ENCODE measurements at places on chromosomes 7 and 10.
A peak's percentile ranks its signal among the peaks of the same experiment; 100 is the strongest.

- DNase-seq, result peak; percentile 92
Measured at GRCh38 chr7:90994601-90995000, 269.6 kb upstream of the FZD1 start.

GRCh38 chr7:37961251-37961650 lies 40.8 kb downstream of the EPDR1 start:
- no peak for DNase-seq

GRCh38 chr7:111238886-111239285 lies 148.0 kb downstream of the LRRN3 start:
- DNase-seq, result peak; percentile 80

GRCh38 chr10:63094405-63094804 lies 38.7 kb upstream of the NRBF2 start:
- no peak for DNase-seq

DNA sequence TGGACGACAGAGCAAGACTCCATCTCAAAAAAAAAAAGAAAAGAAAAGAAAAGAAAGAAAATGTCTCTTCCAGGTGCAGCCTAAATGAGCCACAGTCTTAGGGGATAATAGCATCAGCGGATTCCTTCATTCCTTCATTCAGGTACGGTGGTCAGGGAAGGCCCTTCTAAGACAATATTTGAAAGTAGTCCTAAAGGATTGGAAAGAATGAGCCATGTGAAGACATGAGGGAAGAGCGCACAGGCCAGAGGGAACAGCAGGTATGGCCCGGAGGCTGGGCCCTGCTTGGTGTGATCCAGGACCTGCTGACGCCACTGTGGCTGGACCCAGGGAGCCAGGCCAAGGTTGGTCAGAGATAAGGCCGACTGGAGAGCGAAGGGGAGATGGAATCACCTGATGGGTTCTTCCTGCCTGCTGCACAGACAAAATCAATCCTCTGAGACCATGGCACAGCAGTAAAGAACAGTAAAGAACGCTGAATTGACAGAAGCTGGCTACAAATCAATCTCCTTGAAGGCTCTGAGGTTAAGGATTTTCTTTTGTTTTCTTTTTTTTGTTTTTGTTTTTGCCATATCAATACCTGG lies 16.3 kb upstream of the MKRN1 start:
- DNase-seq, result no peak

GRCh38 chr10:49649936-49650723 lies 29.3 kb upstream of the C10orf53 start:
- DNase-seq, result no peak

DNA sequence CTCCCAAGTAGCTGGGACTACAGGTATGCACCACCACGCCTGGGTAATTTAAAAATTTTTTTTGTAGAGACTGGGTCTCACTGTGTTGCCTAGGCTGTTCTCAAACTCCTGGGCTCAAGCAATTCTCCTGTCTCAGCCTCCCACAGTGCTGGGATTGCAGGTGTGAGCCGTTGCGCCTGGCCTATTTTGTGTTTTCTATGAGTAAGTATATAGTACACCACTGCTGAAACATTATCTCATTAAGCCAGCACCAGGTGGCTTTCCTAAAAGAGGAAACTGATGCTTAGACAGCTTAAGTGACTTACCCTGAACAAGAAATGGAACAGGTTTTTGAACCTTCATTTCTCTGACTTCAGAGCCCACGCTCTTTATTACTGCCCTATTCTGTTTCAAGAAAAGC lies 7.8 kb upstream of the PTPN12 start:
- DNase-seq, result no peak

DNA sequence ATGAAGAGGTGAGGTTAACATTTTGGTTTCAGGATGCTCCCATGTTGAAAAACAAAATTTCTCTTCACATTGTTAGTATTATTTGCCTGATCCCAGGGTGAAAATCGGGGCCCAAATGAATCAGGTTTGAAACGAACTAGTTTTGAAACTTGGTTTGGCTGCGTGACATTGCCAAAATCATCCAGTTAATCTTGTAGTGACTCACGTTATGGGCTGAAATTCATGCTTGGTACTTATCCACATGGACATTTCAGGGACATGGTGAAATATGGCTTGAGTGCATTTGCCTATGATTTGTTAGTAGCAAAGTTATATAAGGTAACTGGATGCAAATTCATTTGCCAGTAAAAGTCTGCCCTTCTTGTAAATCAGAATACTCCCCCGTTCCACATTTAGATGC lies 97.3 kb downstream of the CFAP58 start:
- DNase-seq, result no peak
